ENCODE measurements at places on chromosomes 6 and 20.

GRCh38 chr6:157667211-157668008 is 155.6 kb upstream of the SNX9 start:
- DNase-seq, result peak; percentile 15

DNA sequence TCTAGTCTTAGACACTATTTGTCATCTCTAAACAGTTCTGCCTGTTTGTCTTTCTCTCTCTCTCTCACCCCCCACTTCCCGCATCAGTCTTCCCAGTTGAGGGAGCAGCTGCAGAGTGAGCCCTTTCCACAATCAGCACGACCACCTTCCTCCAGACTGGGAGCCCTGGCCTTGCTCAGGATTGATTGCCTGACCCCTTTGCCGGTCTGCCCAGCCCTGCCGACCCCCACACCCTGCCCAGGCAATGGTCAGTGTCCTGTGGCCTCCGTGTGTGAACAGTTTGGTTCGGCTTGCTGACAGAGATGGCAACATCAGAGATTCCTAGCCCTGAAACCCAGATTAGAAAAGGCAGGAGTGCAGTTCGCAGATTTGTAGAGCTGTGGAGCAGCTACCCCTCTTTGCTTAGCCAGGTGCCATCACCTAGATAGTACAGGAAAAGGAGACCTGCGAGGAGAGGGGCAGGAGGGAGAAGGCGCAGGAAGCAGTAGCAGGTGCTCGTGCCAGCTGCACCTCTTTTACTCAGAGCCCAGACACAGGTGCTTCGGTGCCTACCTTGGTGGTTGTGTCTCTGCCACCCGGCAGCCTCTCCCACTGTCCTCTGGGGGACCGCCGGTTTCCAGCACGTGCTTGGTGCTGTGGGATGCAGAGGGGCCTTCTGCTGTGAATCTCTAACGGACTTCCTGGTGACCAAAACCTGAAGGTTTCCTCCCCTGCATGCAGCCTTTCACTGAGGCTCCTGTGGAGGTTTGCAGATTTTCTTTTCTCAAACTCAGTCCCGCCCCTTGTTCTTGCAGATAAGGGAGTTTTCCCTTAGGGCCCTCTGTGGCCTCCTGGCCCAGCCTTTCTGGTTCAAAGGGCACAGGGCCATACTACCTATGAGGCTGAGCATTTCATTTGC is 92.4 kb downstream of the SCML4 start:
- DNase-seq, result no peak

DNA sequence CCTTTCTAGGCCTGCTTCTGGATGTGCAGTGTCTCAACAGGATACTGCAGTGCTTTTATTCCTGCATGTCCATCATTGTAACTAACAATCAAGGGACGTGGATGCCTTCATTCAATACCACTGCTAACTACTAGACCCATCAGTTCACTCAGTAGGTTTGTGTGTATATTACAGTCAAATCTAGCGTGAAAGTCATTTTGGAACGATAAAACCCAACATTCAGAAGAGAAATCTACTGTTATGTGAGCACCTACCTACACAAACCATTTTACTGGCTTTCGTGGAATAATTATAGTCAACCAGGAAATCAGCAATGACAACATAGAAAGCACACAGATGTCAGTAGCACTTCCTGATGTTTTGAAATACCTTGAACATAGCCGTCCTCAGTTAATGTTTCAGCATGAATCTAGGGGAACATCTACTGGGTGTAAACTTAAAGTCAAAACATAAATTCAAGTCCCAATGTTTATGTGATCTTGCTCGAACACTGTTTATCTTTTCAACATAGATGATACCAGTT is 270.6 kb downstream of the FARS2 start:
- DNase-seq, result no peak

DNA sequence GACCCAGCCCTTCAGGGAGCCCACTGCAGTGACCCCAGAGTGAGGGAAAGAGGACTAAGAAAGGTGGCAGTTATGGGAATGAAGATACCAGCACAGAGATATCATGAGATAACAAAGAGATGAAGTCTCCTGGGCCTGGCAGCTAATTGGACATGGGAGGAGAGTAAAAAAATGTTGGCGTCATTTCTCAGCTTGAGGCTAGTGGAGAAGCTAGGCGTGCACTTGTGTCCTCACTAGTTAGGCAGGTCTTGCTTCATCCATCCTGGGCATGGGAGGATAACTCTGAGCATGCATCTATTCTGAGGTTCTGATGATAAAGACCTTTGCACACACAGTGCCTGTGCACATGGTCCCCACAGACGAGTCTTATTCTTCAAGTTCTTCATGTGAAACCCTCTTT is 4.1 kb upstream of the GFOD1 start:
- no peak for DNase-seq

- DNase-seq, result no peak
Measured at GRCh38 chr20:20317195-20317594, 50.7 kb upstream of the INSM1 start.

- DNase-seq, result no peak
Measured at GRCh38 chr20:36093025-36093803, 61.3 kb upstream of the EPB41L1 start.

- no peak for DNase-seq
Measured at GRCh38 chr6:41040101-41040939, 1.3 kb upstream of the UNC5CL start.

- no peak for DNase-seq
Measured at GRCh38 chr20:17844133-17844429, 124.5 kb downstream of the SNX5 start.

- DNase-seq, result no peak
Measured at GRCh38 chr6:85127168-85127498, 322.8 kb upstream of the NT5E start.

DNA sequence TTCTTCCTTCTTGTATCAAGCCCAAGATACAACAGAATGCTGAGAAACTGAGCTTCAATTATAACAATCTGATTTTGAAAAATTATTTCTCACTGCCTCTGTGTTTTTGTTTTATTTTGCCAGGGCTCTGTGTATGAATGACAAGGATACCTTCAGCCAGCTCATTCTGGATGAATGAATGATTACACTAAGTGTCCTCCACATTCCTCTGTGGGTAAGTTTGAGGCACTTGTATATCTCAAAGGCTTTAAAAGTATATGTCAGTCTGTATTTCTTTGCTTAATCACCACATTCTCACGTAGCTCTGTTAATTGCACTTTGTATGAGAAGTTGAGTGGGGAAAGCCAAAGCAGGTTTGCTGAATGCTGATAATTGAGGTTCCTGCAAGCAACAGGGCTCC is 95.1 kb downstream of the TIAM2 start:
- no peak for DNase-seq

DNA sequence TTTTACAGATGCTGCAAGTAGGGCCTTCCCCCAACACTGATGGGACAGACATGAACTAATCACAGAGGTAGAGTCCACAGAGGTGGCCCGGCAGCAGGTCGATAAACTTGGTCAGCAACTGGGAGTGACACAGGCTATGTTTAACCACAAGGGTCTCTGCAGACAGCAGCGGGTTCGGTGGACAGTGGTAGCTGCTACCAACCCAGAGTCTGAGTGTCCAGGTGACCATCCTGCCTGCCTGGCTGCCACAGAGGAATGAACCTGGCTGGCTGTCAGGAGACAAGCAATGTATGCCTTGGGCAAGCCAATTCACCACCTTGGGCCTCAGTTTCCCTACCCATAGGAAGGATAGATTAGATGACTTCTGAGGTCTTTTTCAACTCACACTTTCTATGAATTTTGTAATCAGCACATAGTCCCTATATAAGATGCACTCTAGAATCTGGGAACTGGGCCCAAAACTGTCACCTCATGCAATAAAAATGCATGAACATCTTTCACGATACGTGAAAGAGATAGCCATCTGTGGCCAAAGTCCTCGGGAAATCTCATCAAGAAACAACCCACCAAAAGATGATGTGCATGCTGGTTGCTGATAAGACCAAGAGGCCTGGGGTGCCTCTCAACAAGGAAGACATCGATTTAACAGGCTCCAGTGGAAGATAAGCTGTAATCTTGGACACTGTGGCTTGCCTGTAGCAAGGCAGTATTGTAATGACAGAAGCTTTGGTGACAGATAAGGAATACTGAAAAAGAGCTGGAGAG is 30.5 kb downstream of the MDGA1 start:
- DNase-seq, result no peak

- DNase-seq, result no peak
Measured at GRCh38 chr20:31746068-31746878, 7.2 kb downstream of the TPX2 start.

- DNase-seq, result peak; percentile 79
Measured at GRCh38 chr20:23049201-23050075, at the start of gene THBD. Gene THBD (minus strand): TSS chr20:23049672. CDS start chr20:23049504, 168 bp downstream.

DNA sequence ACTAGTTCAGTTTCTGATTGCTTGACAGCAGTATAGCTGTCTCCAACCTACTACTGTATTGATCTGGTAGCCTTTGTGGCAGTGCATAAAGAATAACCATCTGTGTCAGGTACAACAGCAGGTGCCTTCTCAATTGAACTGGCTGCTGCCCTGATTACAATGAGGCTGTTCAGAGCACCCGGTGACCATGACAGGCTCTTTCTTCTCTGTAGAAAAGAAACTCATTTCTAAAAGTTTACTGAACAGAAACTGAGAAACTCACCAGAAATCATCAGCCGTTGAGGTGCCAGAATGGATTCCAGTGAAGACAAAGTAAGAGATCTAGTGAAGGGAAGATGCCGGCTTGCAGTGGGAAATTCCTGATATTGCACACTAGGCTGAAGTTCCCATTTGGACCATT is 954.4 kb downstream of the PHF3 start:
- no peak for DNase-seq

DNA sequence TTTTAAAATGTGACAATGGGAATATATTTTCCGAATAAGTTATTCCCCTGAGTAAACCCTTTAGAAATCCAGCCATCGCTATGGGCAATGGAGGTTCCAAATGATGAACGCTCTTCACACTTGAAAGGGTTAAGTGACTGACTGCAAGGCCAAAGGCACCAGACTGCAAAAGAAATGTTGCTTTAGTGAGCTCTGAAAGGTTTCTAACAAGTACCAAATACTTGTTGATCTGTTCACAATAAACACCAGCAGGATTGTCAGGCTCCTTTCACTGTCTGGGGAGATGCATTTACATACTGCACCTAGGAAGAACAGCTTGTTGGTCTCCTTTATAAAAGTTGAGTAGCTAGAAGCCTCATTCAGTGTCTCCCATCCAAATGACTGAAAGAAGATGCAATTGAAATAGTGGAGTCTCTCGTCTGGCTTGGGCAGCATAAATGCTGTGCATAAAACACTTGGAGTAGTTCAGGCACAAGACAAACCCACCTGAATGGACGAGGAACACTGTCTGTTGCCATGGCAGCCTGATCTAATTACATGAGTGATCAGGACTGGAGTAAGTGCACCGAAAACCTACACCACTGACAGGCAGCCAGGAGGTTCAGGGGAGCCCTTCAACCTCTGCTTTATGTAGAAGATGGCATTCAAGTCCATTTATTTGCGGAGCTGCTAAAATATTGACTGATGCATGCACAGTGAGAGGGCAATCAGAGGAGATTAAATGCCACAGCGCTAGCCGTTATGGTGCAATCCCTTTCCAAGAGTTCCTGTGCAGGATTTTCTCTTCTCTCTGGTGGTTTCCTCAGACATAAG is 2.9 kb downstream of the ATXN1 start:
- DNase-seq, result no peak

DNA sequence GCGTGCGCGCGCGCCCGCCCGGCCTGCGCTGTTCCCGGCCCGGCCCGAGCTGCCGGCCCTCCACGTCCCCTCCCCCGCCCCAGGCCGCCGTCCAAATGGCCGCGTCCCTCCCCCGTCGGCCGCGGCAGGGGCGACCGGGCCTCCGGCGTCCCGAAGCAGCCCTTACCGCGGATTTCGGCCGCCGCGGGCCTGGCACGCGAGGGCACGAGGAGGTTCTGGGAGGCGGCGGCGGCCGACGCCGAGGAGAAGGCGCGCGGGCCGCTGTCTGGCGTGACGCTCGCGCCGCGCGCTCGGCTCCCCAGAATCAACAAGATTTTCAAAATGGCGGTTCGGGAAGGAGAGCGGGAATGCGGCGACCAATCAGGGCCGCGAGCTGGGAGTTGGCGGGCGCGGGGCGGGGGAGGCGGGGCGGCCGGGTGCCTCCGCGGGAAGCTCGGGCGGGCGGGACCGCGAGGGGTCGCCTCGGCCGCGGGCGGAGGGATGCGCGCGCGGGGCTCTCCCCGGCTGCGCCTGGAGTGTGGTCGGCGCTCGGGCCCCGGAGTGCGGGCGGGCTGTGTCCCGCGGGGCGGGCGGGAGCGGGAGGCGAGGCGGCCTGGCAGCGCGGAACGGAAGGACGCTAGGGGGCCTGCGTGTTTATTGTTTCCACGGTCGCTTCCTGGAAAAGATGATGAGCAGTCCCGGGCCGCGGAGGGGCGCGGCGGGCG is at the start of gene DEK:
TSS of gene DEK (minus strand) at position 312 of the 704 bp plus-strand sequence. CDS start 543 bp downstream, outside the sequence.
- peak; percentile 26 for DNase-seq

- DNase-seq, result no peak
Measured at GRCh38 chr6:28824793-28825731, 98.7 kb downstream of the TRIM27 start.

GRCh38 chr20:3731944-3732326 is 550 bp upstream of the HSPA12B start:
- DNase-seq, result no peak

DNA sequence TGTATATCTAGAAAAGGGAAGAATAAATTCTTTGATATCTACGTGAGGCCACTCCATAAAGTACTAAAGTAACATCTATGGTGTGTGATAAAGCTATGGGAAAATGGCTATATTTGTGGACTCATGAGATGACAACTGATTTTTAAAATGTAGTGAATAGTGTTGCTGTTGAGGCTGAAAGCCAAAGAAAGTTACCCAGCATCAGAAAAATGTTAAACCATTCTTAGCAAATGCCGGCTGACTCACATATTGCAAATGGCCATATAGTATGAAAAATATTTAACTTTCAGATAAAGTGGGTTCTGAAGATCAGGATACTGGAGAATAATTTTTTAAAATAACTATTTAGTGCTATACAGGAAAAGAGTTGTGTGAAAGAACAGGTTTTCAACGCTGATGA is 129.9 kb upstream of the GRIK2 start:
- DNase-seq, result no peak

GRCh38 chr20:53794529-53795115 is 201.0 kb upstream of the ZNF217 start:
- no peak for DNase-seq

DNA sequence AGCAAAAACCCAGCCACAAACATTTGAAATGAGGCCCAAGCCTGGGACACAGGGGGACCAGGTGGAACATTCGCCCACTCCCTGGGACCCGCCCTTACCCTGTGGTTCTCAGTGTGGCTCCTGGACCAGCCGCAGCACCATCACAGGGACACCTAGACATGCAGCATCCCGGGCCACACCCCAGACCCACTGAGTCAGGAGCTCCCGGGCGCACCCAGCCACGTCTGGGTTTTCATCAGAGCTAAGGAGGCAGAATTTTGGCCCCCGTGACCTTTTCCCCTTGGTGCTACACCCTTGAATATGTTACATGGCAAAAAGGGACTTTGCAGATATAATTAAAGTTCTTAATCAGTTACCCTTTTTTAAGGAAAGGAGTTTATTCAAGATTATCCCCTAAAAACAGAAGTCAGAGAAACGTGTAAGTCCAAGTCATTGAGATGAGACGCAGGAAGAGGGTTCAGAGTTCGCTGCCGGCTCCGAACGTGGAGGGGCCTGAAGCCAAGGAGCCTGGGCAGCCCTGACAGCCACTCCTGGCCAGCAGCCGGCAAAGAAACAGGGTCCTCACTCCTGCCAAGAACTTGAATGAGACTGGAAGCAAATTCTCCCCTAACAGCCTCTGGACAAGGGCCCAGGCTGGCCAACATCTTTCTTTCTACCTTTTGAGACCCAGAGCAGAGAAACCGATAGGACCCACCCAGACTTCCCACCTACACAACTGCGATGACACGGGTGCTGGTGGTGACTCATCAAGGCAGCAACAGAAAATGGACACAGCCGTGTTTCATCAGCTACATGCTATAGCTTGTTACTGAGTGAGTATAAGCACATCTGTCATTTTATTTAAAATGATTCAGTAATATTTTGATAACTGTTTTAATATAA is 25.3 kb downstream of the BFSP1 start:
- DNase-seq, result no peak
